ENCODE measurements at places on chromosomes 11 and 22.
A peak's percentile ranks its signal among the peaks of the same experiment; 100 is the strongest.

DNA sequence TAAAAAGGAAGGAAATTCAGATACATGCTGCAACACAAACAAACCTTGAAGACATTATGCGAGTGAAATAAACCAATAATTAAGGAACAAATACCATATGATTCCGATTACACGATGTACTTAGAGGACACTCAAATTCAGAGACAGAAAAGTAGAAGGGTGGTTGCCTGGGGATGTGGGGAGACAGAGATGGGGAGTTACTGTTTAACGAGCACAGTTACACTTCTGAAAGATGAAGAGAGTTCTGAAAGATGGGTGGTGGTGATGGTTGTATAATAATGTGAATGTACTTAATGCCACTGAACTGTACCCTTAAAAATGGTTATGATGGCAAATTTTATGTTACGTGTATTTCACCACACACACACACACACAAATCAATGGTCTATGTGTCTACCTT, 14.7 kb downstream of the ZBTB44 start:
- no peak for DNase-seq

GRCh38 chr11:16365581-16366228, 9.4 kb upstream of the SOX6 start:
- DNase-seq, result no peak

DNA sequence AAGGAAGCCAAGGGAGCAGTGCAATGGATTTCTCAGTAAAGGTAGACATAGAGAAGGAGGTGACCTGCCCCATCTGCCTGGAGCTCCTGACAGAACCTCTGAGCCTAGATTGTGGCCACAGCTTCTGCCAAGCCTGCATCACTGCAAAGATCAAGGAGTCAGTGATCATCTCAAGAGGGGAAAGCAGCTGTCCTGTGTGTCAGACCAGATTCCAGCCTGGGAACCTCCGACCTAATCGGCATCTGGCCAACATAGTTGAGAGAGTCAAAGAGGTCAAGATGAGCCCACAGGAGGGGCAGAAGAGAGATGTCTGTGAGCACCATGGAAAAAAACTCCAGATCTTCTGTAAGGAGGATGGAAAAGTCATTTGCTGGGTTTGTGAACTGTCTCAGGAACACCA, 6.6 kb downstream of the TRIM22 start:
- DNase-seq, result peak; percentile 1

DNA sequence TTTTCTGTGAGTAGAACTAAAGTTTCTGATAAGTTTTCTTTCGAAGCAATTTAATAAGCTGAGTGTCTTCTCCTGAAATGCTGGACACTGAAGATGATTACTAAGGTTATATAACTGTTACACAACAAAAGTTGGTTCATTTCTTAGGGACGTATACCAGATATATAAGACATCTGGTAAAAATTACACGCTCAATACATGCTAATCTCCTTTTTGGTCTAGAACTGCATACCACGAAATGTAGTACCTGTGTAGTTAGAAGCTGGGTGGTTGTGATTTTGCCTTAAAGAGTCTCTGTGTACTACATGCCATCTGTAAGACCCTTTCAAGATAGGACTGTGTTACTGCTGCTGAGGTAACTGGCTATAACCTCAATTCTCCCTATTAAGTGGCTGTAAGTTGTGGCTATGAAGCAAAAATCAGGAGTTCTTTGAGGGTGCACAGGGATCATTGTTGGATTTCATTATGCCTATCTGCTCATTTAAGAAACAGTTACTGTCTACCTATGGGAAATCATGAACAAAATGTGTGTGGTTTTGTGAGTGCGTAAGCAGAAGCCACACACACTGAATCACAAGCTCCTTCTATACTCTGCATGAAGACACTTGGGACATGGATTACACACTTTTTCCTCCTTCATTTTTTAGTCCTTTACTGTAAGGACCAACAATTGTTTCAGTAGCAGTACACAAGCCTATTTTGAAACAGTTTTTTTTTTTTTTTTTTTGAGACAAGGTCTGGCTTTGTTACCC, 195.9 kb downstream of the SWAP70 start:
- DNase-seq, result peak; percentile 27

DNA sequence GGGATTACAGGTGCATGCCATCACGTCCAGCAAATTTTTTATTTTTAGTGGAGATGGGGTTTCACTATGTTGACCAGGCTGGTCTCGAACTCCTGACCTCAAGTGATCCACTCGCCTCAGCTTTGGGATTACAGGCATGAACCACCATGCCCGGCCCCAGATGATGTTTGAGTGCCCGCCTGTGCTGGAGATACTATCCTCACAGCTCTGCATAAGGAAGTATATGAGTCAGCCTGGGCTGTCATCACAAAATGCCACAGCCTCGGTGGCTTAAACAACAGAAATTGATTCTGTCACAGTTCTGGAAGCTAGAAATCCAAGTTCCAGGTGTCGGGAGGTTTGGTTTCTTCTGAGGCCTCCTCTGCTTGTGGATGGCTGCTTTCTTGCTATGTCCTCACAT, 119.3 kb downstream of the OSBP2 start:
- DNase-seq, result no peak

GRCh38 chr11:79076526-79077115, 364.2 kb downstream of the TENM4 start:
- DNase-seq, result no peak

DNA sequence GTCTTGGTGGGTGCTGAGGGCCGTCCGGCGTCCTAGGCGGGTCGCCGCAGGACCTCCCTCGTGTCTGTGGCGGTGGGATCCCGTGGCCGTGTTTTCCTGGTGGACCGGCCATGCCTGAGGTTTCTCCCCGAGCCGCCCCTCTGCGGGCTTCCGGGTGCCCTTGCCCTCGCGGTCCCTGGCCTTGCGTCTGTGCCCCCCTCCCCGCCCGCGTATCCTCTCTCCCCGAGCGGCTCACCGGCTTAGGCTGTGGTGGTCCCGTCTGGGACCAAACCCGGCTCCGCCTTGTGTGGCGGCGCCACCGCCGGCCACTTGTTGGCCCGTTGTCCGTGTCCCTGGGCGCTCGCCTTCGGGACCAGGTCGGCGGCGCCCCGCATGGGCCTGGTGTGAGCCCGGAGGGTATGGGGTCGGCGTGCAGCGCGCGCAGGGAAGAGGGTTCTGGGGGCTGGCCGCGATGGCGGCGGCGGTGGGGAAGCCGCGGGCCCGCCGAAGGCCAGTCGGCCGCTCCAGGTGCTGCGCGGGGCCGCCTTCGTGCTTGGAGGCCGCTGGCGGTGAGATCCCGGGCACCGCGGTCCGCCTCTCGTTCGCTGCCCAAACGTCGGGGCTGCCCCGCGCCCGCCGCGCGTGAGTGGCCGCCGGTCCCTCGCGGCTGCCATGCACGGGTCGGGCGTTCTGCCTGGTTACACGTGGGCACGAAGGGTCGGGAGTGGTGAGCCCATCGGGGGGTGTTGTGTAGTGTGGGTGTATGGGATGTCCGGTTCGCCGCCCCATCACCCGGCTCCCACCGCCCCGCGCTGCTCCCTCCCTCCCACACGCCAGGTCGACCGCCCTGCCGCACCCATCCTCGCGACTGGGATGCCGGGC, 3899.1 kb upstream of the OR11H1 start:
- DNase-seq, result no peak

DNA sequence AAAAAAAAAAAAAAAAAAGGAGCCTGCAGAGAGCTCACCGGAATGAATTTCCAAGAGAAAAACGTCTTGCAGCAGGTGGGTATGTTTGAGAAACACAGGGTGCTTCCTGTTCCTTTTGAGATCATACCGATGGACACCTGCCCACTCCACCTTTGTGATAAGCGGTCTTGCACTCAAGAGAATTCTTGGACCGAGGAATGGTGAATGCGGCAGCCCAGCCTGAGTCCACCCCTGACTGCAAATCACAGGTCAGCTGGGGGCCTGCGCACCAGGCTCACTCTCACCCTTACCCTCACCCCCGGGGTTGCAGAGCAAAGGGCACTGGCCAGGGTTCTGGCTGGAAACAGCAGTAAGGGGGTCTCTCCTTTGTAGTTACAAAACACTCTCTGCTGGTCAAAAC, 16.8 kb upstream of the TEF start:
- DNase-seq, result no peak

DNA sequence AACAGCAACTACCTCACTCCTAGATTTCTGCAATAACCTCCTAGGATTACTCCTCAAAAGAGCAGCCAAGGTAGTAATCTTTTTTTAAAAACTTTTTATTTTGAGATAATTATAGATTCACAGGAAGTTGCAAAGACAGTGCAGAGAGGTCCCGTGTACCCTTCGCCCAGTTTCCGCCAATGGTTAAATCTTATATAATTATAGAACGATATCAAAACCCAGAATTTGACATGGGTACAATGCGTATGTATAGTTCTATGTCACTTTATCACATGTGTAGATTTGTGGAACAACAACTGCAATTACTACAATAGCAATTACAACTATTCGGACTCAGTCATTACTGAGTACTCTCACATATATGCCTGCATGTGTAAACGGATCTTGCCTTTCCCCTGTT, 94.8 kb upstream of the APOA1 start:
- no peak for DNase-seq

DNA sequence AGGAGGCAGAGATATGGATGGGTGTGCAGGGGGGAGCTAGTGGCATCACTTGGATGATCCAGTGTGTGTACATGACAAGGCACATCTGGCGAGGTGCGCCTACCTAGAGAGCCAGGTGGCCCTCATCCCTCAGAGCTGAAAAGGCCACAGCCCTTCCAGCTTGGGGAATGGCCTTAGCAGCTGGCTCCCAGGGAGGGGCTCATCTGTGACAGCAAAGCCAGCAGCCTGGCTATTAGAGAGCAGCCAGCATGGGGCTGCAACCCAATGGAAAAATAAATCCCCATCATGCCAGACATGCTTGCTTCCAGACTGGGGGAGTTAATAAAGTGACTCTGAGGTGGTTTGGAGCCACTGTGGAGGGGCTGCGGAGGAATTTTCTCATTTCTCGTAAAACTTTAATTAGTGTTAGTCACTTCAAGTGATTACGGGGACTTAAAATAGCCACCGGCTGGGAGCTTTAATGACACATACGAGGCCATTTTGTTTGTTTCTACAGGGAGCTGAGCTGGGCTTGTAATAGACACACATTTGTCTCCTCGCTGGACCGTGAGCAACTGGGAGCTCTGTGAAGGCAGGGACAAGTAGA, 111.2 kb upstream of the ALX4 start:
- DNase-seq, result no peak

DNA sequence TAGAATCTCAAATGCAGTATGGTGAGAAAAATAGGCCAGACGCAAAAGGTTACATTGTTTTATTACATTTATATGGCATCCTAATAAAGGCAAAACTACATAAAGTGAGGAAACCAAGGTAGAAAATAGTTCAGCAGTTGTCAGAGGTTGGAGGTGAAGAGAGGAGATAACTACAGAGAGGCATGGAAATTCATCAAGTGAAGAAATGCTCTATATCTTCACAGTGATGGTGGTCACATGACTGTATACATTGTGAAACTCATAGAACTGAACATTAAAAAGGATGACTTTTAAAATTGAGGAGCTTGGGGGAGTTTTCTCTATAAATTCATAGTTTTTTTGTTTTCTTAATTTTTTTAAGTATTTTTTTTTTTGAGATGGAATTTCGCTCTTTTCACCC, 14.4 kb downstream of the LGR4 start:
- no peak for DNase-seq

DNA sequence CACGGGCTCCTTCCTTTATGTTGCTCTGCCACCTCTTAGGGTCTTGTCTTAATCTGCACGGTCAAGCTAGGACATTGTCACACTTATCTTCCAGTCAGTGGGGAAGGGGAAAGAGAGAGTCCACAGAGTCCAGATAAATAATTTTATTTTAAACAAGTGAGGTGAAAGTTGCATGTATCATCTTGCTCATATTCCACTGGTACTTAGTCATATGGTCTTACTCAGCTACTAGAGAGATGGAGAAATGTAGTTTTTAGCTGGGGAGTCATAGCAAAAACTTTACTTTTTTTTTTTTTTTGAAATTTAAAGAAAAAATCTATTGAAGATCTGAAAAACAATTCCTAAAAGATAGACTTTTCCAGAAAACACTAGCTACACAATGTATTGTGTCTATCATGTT, 29.0 kb downstream of the PDE3B start:
- peak; percentile 38 for DNase-seq

- DNase-seq, result no peak
Measured at GRCh38 chr11:61529537-61530225, 21.1 kb downstream of the LRRC10B start.

GRCh38 chr11:62088331-62088933, 35.4 kb upstream of the INCENP start:
- no peak for DNase-seq

DNA sequence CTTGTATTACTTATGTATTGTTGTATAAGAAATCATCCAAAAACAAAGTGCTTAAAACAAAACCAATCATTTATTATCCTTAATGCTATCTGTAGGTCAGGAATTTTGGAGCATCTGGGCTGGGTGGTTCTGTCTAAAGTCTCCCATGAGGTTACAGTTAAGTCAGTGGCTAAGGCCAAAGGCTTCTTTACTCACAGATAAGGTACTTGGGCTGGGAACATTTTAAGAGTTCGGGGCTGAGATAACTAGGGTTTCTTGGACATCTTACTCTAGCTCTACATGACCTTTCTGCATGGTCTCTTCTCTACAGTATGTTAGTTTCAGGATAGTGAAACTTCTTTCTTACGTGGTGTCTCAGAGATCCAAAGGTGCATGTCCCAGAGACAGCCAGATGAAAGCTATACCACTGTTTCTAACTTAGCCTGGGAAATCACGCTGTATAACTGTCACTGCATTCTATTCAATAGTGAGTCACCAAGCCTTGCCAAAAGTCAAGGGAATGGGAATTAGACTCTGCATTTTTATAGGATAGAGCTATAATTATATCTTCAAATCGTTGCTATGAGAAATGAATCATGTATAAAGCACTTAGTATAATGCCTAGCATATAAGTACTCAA, 29.6 kb downstream of the SOX6 start:
- DNase-seq, result no peak

- peak; percentile 50 for DNase-seq
Measured at GRCh38 chr11:128246810-128247594, 340.4 kb downstream of the ETS1 start.

DNA sequence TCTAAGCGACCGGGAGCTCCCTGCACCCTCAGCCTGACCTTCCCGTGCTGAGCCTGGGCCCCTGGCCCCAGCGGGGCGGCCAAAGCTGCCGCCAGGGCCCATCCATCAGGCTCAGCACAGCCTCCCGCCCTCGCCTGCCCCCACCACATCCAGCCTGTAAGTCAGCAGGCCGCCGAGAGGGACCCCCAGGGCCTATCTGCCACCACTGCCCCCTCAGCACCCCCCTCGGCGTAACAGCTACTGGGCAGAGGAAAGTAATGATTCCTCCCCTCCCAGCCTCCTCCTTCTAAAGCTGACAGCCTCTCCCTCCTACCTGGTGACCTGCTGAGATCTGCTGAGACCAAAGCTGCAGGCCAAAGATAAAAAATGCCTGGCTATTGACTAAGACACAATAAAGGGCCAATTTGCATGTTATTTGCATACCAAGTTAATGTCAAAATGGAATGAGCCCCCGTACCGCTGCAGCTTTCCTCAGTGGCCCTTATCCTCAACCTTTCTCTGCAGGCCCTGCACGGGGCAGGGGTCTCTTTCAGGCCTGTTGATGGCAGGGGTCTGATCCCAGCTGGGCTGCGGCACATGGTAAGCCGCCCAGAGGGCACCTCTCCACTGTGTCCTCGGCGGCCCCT, 51.6 kb downstream of the RPUSD4 start:
- DNase-seq, result no peak
